Activated naive CD4-positive, alpha-beta T cell treated with anti-CD3 and anti-CD28 coated beads, Interleukin-2, amount 50 U/mL, for 72 hours (primary cell): ENCODE measurements at places on chromosomes 4 and X.

DNA sequence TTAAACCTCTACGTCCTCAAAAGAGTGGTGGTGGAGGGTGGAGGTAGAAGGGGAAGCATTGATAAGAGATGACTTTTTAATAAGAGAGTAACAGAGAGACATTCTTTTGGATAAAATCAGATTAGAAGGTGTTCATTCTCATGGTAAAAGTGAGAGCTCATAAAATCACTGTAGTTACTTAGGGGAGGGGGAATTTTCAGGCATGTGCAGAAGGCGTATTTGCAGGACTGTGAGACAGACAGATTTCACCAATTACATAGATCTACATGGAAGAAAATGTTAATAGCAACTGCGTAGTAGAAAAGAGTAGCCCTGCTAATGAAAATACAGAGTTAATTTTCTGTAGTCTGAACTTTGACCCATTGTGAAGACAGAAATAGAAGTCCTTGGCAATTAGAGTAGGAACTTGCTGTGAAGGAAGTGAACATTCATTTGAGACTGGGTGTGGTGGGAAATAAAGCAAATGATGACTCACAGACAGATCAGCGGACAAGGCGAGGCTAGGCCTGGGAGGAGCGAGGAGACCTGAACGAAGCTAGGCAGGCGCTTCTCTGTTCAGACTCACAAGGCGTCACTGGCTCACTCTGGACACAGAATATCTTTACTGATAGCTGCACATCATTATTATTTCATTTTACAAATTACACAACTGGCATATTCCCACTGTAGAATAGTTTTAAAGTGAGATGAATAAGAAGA, 57.2 kb upstream of the FAM9C start:
- no peak for DNase-seq

DNA sequence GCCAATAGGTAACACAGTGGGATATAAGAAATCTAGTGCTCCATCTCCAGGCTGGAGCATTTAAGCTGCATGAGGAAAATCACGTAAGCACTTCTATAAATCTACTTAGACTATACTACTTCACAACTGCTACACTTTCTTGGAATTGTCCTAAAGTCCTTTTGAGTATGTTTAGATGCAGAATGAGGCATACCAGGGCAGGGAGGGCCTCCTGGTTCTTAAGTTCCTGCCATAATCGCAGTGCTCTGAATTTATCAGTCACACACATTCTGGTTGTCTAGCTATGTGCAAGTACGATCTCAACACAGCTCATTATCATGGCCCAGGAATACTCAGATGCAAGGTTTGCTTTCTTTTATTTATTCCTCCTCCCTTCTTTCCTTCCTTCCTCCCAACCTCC, 130.3 kb downstream of the GUCY2F start:
- DNase-seq, result no peak

GRCh38 chr4:56799824-56800756, 21.4 kb downstream of the SPINK2 start:
- peak; percentile 78 for DNase-seq

DNA sequence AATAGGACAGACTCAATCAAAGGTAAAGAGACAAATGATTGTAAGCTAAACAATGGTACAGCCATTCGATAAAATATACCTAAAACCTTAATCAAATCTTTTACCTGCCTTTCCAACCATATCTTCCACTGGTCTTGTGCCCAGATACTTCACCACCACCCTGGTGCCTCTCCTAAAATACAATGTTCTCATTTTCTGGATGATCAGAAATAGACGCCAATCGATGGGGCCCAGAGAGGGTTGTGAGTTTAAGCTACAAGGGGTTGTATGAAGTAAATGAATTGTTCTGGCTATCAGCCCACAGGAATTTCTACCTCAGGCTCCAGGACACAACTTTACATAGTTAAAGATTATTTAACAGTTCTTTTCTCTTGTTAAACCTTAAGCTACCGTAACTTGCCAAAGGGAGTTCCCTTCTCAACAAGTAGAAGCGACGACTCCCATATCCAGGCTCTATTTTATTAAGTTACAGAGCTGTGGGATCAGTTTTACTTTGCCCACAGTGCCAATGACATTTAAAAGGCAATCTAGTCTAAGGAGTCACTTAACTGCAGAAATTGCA, 99.1 kb downstream of the CHRNA9 start:
- DNase-seq, result no peak

GRCh38 chrX:23841847-23842522, 59.0 kb downstream of the SAT1 start:
- no peak for DNase-seq

DNA sequence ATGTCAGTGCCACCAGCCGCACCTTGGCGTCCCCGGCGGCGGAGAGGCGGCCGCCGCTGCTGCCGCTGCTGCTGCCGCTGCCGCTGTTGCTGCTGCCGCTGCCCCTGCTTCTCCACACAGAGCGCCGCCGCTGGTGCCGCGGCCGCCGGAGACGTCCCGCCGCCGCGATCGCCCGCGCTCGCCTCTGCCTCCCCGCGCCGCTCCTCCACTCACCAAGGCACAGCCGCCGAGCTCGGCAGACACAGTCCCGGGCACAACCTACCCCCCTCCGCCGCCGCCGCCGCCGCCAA, at the start of gene PPP3CA:
TSS of gene PPP3CA (minus strand) at position 260 of the 290 bp plus-strand sequence.
- no peak for DNase-seq

GRCh38 chrX:101009090-101009489, 39.6 kb downstream of the ARL13A start:
- DNase-seq, result no peak

DNA sequence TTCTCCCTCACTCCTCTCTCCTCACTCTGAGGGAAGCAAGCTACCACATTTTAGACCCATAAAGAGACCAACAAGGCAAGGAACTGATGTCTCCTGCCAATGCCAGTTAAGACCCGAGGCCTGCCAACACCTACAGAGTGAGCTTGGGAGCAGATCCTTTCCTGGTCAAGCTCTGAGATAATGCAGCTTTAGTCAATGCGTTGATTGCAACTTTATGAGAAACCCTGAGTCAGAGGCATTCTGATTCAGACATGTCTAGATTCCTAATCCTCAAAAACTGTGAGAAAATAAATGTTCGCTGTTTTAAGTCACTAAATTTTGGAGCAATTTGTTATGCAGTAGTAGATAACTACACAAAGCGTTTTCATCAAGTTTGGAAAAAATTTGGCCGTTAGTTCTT, 115.5 kb downstream of the JADE1 start:
- no peak for DNase-seq

DNA sequence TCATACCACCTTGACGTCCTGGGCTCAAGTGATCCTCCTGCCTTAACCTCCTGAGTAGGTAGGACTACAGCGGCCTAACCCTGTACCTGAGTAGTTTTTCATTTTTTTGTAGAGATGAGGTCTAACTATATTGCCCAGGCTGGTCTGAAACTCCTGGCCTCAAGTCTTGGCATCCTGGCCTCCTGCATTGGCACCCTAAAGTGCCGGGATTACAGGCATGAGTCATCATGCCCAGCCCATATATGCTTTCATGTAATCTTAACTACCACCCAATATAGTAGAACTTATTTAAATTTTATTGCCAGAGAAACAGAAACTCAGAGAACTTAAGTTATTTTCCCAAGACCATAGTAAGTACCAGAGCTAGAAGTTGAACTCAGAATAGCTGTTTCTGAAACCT, 27.1 kb downstream of the AFM start:
- no peak for DNase-seq

DNA sequence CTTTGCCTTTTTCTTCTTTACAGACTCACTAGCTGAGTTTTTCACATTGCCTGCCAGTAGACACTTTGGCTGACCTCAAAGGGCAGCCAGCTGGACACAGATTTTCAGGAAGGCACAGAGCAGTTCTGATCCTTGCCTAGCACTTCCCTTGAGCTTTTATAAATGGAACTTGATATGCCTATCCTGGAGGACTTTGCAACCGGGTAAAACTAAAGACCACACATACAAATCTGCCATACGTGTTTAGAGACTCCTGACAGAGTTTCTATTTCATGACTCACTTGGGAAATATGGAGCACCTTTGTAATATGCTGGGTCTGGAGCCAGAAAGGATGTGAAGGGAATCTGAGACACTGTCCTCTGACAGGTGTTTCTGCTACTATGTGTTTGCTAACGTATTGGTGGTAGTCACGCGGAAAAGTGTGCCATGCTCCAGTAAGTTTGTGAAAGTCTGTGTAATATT, 56.7 kb upstream of the RASSF6 start:
- DNase-seq, result no peak

GRCh38 chrX:46200413-46200812, 344.8 kb downstream of the ZNF674 start:
- no peak for DNase-seq

- no peak for DNase-seq
Measured at GRCh38 chr4:168562041-168562571, 65.3 kb downstream of the PALLD start.

- DNase-seq, result no peak
Measured at GRCh38 chr4:182206266-182206665, 36.9 kb upstream of the TENM3 start.

DNA sequence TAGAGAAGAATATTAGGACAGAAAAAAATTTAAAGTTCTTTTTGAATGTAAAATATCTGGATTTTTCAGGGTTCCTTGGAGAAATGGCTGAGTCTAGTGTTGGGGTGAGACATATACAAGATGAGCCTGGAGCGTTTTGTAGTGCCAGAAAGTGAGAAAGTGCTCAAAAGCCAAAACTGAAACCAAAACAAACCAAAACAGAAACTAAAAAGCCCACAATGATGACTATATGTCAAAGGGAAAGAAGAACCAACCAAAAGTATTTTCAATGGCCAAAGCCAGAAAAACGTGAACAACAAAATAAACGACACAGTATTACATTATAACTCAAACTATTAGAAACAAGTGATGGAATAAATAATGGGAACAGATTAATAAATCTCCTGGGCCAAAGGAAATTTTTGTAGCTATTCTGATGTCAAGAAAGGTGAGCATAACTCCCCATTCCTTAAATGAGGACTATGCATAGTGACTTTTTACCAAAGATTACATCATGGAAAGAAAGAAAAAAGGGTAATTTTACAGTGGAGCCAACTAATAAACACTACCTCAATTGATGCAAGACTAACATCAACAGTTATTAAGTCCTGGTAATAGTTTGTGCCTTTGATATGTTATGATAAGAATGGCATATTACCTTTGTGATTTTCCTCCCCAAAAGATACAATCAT, 1137.6 kb downstream of the C4orf33 start:
- DNase-seq, result no peak

DNA sequence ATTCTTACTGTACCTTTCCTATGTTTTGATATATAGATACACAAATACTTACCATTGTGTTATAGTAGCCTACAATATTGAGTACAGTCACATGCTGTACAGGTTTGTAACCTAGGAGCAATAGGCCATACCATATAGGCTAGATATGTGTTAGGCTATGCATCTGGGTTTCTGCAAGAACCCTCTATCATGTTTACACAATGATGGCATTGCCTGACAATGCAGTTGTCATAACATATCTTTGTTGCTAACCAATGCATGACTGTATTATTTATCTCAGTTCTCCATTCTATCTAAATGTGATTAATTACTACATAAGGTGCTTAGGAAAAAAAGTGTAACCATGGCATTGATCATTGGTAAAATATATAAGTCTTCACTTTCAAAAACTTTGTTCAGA, 10.0 kb upstream of the SPCS3 start:
- DNase-seq, result no peak

DNA sequence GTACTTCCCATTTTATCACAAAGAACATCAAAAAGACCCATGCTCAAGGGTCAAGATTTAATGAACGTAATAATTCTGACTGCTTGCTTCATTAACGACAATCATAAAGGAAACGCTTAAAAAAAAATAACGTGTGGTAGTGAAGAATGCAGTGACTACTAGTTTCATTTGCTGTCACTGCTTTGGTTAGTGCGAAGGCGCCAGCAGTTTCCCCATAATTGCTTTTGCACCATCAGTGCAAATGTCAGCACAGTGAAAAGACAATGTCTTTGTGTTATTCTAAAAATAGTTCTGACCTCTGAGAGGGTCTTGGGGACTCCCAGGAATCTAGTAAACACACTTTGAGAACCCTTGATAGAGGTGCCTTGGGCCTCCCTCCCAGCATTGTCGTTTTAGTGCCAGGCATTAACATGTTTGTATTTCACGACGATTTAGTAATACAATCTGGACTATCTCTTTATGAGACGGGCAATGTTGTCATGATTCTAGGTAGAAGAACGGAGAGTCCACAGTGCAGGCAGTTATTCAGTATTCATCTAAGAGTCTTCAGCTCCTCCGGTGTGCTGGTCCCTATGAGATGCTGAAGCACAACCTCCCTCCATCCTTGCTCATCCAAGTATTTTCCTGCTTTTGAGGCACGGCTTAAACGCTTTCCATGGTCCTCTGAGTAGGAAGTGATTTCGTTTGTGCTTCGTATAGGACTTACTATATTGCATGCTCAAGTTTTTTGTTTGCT, 71.0 kb downstream of the AFF1 start:
- DNase-seq, result no peak

- no peak for DNase-seq
Measured at GRCh38 chr4:35138449-35138848, 1105.9 kb downstream of the ARAP2 start.

GRCh38 chrX:63511361-63511760, 160.2 kb upstream of the SPIN4 start:
- DNase-seq, result no peak

- no peak for DNase-seq
Measured at GRCh38 chr4:22363036-22363435, 152.8 kb downstream of the ADGRA3 start.

DNA sequence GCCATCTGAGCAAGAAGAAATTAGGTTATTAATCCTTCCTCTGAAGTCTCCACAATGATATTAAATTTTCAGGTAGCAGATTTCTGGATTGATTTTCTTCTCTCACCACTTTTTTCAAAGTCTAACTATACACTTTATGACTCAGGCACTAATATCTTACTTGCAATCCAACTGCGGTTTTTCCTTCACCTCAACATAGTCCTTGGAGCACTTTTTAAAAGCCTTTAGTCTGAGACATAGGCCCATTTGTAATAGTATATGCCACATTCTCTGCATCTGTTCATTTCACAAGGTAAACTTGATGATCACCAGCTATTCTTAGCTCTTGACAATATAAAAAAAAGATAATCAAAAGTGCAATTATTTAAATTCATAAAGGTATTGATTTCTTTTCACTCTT, 55.9 kb upstream of the EDNRA start:
- no peak for DNase-seq

GRCh38 chrX:20197641-20198210, 56.1 kb upstream of the EIF1AX start:
- no peak for DNase-seq

DNA sequence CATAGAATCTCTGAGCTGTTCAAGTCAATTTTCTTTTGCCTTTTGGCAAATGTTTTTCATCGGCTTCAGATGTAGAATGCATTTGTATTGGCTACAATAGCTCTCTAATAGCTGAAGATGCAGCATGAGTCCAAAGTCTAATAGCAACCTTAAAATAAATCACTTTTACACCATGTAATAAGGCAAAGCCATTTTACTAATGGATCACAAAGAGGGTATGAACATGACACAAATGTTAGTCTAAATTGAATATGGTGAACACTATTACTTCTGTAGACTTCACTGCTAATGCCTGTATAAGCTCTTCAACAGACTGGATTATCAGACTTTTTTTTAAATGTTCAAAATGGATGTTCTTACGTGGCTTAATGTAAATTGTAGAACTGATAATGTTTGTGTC, 645.3 kb downstream of the TLL1 start:
- DNase-seq, result no peak
